ENCODE measurements at places on chromosomes 5 and 9. TPM values are rescaled to one million over a fixed set of nuclear protein-coding genes. Genes with fewer than 3 reads are reported as not detected.

ELOVL7 gene
- total RNA-seq: 18.4 TPM

IFNA21 gene
- not detected for total RNA-seq

OR1J2 gene
- not detected for total RNA-seq

BNIP1 gene
- 9.7 TPM for total RNA-seq

IL5 gene
- total RNA-seq: not detected

CSF1R gene
- 39.5 TPM for total RNA-seq

RNF183 gene
- 3.1 TPM for total RNA-seq

FST gene
- 15.9 TPM for total RNA-seq

PCA3 gene
- 0.12 TPM for total RNA-seq

PCDHB5 gene
- total RNA-seq: 13.4 TPM

PCDHGB2 gene
- total RNA-seq: 8.8 TPM
